ENCODE measurements at places on chromosomes 5 and 9. TPM values are rescaled to one million over a fixed set of nuclear protein-coding genes. Genes with fewer than 3 reads are reported as not detected.

- peak; percentile 64 for DNase-seq
Observed at GRCh38 chr5:13985731-13986418, 41.4 kb upstream of the DNAH5 start.

DNA sequence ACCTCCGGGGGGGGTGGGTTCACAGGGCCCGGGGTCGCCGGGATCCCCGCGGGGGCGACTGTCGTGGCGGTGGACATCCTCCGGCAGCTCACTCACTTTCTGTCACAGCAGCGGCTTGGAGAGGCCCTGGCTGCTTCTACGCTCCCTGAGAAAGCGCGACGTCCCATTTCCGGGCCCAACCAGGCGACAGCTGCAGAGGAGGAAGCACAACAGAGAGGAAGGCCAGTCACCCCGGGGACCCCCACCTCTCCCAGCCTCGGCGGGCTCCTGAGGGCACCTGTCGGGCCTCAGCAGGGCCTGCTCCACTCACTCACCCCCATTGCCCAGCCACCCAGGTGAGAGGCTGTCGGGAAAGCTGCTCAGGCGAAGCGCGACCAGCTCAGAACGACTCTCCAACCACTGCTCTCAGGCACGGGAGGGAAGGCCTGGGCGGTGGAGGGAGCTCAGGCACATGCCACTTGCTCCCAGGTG lies 14.4 kb downstream of the BRD3 start:
- no peak for DNase-seq

- no peak for DNase-seq
Observed at GRCh38 chr5:92581249-92581648, 999.8 kb downstream of the NR2F1-AS1 start.

DNA sequence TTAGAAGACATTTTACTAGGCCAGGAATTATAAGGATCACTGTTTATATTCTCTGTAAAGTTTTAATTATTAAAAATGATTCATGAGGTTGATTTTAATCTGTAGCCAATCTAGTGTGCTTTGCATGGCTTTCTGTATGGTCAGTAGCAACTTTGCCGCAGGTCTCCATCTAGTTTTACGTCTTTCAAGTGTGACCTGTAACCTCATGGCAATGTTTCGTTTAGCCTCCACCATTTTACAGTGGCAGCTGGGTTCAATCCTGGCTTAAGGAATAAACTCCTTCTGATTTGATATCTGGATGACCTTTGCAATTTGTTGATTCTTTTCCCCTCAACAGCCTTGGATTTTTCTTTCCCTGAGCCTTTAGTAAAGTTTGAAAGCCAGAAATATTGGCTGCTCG lies 434.5 kb upstream of the CDH9 start:
- DNase-seq = no peak

The SPINK13 gene
- total RNA-seq = not detected

GRCh38 chr9:104367507-104367906 lies 136.6 kb upstream of the OR13F1 start:
- DNase-seq = no peak

DNA sequence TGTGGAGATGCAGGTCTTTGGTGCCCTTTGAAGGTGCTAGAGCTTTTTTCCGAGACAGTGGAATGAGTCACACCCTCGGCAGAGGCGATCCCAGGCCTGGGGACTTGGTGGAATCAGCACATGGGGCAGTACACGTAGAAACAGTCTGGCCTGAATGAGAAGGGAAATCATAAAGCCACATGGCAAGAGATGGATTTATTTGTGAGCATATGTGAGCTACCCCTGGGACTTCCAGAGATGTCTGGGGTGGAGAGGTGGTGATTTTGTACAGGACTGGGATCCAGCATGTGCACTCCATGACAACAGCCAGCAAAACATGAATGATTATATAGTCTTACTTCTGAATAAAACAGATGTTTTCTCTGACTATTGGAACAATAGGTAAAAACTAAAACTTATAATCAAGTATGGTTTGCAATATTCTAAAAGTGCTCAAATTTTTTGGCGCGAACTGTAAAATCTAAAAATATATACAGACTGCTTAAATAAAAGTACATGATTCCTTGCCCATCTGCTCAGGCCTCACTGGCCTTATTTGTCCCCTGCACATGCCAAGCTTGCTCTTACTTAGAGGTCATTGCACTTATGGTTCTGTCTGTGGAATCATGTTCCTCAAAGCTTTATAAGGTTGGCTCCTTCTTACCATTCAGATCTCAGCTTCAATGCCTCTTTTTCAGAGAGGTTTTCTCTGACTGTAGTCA lies 54.7 kb upstream of the SMARCA2 start:
- DNase-seq = no peak

DNA sequence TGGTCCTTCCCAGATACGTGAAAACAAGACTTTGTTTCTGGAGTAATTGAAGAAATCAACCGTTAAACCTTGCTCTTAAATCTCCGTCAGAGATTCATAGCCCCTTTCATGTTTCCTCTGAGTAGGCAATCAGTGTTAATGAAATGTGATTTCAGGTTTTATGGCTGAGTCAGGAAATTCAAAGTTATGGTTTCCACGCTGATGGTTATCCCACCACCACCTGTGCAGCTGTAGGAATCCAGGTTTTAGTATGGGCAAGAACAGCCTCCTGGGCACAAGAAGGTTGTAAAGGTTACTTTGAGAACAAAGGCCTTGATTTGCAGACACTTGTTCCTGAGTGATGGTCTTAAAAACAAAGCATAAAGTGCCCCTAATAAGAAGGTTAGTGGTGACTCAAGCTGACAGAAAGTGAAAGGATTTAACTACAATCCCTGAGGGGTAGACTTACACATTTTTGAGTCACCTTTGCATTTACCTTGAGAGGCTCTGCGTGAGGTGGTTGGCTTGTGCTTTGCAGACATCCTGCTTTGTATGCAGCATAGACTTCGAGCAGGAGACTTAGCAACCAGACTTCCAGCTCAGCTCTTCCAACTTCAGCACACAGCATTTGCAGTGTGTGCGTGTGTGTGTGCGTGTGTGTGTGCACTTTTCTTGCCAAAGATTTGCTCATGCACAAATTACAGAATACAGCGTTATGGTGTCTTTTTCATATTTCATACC lies 159.6 kb downstream of the TLE4 start:
- DNase-seq = no peak

- peak; percentile 38 for DNase-seq
Observed at GRCh38 chr9:69931340-69931739, 110.7 kb downstream of the CFAP95 start.

DNA sequence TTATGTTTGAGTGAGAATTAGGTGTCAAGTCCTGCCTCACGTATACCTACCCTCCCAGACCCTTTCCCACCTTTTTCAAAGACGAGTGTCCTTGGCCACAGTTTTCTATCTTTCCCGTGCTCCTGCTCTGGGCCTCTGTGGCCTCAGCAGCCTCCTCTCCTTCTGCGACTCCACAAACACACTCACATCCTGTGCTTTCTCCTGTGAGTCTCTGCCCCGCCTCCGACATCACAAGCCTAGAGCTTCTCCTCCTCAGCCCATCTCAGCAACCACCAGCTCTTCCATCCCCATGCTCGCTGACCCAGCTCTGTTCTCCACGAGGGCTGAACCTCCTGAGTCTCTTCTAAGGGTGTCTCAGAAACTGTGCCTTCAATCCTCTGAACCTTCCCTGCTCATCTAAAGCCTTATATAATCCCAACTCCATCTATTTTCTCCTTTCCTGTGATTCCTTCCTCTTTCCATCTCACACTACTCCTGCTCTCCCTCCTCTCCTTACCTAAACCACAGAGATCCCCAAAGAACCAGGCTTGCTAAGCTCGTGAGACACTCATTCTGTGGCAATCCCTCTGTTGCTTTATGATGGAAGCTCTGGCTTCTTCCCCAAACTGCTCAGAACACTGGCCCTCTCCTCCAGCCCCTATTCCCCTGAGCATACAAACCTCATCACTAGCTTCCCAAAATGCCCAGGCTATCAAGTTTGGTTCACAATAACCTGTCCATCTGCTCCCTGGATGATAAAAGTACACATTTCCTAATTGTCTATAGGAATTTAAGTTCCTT lies 55.2 kb downstream of the RASEF start:
- no peak for DNase-seq

DNA sequence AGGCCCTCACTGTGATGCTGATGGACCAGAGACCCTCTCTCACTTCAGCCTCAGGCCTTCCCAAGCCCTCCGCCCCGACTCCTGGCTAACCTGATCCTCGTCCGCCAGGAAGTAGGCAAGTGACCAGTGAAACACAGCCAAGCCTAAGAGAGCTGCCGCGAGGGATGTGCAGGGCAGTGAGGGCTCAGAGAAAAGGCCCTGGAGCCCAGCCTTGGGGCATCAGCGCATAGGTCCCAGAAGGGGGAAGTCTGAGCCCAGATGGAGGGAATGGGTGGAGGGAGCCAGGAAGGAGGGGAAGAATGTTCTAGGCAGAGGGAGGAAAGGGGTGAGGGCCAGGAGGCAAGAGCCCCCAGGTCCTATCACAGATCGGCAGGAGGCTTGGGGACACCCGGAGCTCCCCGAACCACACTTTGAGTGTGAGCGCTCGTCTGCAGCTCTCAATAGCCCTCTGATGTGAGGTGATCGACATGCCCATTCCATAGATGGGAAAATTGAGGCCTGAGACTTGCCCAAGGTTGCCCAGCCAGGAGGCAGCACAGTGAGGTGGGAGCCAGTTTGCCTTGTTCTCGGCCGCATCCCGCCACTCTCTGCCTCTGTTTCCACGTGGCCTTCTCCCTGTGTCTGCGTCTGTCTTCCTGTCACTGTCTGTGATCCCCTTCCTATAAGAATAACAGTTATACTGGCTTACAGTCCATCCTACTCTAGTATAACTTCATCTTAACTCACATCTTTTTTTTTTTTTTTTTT lies 20.2 kb downstream of the PLPP7 start:
- no peak for DNase-seq

The TOR4A gene
- 210 TPM for total RNA-seq

DNA sequence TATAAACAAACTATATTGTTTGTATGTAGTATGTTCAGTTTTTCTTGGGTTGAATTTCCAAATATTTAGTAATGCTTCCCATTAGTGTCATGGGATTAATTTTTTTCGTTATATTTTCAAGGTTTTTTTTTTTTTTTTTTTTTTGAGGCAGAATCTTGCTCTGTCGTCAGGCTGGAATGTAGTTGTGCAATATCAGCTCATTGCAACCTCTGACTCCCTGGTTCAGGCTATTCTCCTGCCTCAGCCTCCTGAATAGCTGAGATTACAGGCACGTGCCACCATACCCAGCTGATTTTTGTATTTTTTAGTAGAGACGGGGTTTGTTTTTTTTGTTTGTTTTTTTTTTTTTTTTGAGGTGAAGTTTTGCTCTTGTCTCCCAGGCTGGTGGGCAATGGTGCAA lies 10.6 kb downstream of the DDX46 start:
- DNase-seq = no peak

- DNase-seq = no peak
Observed at GRCh38 chr9:77926371-77926878, 105.2 kb downstream of the GNAQ start.

DNA sequence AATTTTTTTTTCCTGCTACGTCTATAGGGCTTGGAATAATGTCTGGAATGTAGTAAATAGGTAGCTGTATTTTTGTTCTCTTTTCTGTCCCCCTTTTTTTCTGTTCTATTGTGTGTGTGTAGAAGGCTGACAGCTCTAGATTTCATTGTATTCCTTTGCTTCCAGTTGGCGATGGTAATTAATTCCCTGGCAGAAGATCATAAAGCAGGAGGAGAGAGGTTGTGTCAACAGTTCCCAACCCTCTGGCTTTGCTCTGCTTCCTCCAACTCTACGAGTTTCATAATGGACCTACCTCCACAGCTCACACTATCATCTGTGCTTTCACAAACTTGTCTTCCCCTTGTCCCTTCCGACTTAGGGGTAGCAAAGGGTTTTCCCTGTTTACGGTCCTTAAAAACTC lies 117.9 kb upstream of the CDH18 start:
- DNase-seq = no peak

The CTSL gene
- total RNA-seq = 6.4 TPM

DNA sequence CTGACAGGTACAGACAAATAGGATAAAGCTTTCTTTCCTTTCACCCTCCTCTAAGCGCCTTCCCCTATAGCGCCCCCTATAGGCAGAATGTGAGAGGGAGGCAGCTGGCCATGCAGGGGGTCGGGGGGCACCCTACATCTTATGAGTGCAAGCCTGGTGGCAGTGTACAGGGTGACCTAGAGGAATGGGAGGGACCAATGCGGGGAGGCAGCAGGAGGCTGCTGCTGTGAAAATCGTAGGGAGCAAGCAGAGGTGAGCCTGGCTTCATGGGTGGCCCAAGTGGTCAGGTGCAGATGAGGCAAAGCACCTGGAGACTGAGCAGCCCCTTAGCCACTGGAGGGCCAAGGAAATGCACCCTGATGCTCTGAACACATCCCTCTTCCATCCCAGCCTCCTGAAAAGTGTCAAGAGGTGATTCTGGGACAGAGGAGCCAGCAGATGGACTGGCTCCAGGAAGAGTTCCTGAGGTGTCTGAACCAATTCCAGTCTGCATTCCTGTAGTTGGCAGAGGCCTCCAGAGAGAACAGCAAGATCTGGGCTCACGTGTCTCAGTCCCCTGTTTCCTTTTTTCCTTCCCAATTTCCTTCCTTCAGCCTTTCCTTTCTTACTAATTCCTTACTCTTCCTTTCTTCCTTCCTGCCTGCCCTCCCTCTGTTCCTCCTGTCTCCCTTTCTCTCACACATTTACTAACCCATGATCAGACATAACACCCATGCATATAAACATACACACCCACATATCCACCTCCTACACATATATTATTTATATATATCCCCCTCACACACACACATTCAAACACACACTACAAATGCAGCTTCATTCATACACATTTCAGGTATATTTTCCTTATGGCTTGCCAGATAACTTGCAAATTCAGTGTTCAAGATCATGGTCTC lies 32.8 kb upstream of the GALNT10 start:
- no peak for DNase-seq

DNA sequence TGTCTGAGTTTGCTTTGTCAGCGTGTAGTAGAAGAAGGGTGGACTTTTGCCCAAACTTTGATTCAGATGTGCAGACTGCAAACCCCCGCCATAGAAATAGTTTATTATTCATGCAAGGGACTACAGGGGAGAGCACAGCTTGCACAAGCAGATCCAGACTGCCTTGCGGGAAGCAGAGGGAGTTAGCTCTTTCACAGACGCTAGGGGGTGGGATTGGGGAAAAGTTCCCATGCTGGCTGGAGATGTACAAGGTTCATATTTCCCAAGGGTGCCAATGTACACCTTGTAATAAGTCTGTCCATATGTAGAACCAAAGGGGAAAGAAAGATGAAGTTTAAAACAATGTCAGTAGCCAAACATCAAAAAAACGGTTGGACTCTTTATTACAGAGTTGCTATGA lies 749.7 kb upstream of the COX7C start:
- DNase-seq = no peak

GRCh38 chr5:132207778-132208177 lies 19.9 kb downstream of the P4HA2 start:
- no peak for DNase-seq

The PNPLA7 gene
- 0.60 TPM for total RNA-seq

- DNase-seq = no peak
Observed at GRCh38 chr9:4796530-4796929, 3.8 kb downstream of the RCL1 start.

- no peak for DNase-seq
Observed at GRCh38 chr5:175336781-175337180, 107.2 kb downstream of the DRD1 start.

- DNase-seq = no peak
Observed at GRCh38 chr9:90881648-90882047, 80.0 kb downstream of the SYK start.

All from HT-29 (cell line).